Stimulated activated CD8-positive, alpha-beta memory T cell treated with anti-CD3 and anti-CD28 coated beads, Interleukin-7, amount 100 ng/mL, for 48 hours (primary cell): ENCODE measurements at places on chromosomes 12 and 14.

DNA sequence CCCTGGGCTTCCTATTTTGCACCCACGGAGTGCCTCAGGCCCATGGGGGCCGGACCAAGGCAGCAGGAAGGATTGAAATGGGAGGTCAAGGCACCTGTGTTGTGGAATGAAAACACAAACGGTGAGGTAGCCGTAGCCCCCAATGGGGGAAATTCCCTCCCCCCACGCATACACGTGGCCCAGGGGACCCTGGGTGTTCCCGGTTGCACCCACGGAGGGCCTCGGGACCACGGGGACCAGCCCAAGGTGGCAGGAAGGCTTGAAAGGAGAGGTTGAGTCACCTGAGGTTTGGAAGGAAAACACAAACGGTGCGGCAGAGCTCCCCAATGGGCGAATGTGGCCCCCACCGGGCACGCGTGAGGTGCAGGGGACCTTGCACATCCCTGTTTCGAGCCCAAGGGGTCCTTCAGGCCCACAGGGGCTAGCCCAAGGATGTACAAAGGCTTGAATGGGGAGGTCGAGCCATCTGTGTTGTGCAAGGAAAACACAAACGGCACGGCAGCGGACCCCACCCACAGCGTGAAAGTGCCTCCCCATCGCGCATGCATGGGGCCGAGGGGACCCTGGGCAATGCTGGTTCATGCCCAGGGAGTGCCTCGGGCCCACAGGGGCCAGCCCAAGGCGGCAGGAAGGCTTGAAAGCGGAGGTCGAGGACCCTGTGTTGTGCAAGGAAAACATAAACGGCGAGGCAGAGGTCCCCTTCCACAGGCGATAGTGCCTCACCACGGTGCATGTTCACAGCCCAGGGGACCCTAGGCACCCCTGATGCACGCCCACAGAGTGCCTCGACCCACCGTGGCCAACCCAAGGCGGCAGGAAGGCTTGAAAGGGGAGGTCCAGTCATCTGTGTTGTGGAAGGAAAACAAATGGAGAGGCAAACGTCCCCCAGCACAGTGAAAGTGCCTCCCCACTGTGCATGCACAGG is 376.7 kb downstream of the ALG10 start:
- no peak for DNase-seq

GRCh38 chr14:94946244-94946643 is 176.3 kb upstream of the GSC start:
- DNase-seq: no peak

GRCh38 chr12:50533971-50534370 is 29.2 kb downstream of the DIP2B start:
- no peak for DNase-seq

DNA sequence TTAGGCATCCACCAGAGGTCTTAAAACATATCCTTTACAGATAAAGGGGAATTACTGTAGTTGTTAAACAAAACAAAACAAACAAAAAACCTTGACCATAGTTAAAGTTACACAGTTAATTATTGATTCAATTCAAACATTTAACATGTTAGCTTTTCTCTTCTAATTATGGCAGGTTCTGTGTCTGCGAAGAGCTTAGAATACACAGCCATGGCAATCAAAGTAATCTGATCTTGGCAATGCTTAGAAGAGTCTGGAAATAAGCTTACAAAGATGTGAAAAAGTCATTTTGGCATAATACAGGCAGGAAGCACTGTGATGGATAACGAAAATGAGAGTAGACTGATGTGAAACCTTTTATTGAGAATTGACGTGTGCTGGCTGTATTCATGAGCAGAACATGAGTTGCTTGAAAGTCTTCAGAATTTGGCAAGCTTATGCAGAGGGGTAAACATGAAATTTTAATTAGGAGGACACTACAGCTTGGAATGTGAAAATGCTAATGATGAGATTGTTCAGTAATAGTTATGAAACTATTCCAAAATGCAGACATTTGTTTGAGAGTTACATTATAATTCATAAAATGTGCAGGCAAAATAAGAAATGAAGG is 629.6 kb downstream of the FSCB start:
- no peak for DNase-seq

GRCh38 chr12:121176826-121177529 is 33.0 kb upstream of the P2RX4 start:
- DNase-seq: no peak

DNA sequence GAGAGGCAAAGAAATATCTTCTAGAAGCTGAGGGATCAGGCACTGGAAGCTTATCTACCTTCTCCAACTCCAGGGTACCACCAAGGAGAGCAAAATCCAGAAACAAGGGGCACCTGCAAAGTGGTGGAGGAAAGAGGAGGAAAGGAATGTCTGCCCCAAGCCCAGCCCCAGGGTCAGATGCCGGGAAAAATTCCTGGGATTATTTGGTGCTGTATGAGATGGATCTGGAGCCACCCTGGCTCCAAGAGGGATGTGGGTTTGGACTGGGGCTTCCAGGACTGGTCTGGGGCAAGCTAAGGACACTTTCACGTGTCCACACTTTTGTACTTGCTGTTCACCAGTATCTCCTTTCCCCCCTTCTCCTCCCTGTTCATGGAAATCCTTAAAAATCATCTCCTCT is 69.8 kb downstream of the DPF3 start:
- DNase-seq: no peak

DNA sequence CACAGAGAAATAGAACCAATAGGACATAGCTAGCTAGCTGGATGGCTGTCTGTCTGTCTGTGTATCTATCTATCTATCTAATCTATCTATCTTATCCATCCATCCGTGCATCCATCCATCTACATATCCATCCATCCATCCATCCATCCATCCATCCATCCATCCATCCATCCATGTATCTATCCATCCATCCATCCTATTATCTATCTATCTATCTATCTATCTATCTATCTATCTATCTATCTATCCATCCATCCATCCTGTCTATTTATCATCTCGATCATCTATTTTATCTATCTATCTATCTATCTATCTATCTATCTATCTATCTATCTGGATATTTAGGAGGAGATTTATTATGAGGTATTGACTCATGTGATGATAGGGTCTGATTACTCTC is 84.9 kb downstream of the DNAH10 start:
- DNase-seq: no peak

DNA sequence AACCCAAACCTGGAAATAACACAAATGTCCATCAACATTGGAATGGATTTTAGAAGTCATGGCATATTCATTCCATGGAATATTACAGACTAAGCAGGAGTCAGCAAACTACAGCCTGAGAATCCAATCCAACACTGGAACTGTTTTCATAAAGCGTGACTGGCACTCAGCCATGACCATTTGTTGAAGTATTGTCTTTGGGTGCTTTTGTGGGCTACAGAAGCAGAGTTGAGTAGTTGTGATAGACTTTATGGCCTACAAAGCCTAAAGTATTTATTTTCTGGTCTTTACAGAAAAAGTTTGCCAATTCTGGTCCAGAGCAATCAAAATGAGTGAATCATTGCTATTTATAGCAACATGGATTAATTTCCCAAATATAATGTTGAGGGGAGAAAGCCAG is 34.5 kb upstream of the FRS2 start:
- DNase-seq: no peak

- no peak for DNase-seq
These were observed 483 bp upstream of the NR1H4 start for GRCh38 chr12:100473050-100473715.

DNA sequence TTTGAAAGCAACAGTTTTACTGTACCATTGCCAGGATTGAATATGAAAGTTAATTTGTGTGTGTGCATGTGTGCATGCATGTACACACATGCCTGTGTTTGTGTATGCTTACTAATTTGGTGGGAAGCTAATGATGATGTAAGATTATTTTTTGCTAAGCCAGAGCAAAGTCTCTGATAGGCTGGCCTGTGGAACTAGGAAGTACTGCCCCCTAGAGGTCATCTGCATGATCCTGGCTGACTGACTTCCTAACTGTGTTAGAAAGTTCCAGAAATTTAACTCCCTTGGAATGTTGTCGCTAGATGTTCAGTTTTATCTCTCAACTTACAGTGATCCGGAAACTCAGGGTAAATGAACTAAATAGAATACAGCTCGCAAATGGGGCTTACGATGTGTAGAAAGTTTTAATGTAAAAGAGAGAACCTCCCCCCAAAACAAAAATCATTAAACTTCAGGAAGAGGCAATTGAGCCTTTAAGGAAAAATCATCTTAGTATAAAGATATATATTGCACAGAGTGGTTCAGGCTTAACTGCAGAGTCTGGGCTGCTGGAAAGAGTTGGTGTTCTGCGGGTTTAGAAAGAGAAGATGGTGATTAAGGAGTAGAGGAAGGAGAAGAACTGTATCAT is 34.3 kb upstream of the SLC38A1 start:
- no peak for DNase-seq

DNA sequence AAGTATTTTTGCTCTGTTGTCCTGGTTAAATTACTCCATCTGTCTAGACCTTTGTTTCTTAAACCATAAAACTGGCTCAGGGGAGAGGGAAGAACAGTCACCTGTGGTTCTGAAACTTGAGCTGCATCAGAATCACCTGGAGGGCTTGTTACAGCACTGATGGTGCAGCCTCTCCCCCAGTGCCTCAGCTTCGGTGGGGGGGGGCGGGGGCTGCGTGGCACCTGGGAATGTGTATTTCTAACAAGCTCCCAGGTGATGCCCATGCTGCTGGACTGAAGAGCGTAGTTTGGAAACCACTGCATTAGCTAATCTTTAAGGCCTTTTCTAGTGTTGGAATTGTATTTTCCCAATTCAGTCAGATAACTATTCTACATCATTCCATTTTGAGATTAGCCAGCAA is 42.7 kb downstream of the GPHB5 start:
- no peak for DNase-seq

GRCh38 chr14:95119336-95119735 is 38.0 kb downstream of the DICER1 start:
- no peak for DNase-seq

DNA sequence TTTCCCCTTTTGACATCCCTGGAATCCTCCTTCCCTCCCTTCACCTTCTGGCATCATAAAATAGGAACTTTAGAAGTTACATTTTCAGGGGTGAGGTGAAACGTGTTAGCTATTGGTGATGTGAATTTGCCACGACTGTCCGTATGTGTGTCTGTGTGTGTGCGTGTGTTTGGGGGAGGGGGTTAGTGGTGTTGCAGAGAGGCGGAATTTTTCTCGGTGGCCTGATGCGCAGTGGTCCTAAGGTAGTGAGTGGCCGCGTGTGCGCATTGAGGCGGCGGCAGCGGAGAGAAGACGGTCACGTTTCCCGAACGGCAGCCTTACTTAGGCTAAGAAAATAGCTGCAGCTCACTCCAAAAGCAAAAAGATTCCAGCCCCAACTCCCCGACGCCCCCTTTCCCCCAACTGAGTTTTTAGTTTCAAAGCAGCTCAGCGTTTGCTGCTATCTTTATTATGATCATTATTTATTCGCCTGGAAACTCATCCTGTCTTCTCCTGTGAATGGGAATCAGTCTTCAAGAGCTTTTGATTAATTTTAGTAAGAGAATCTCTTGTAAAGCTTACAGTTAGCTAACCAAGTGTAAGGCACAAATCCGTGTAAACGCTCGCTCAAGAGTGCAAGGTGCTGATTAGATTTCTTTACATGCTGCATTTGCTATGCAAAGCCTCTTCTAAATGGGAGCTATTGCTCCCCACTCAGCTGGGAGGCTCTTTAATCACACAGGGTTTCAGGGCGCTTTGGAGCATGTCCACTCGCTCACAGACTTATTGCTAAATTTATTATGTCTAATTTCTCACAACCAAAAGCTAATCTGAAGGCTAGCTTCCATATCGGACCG is 4.7 kb downstream of the FLRT2 start:
- no peak for DNase-seq

- no peak for DNase-seq
These were observed 12.3 kb upstream of the GLT1D1 start for GRCh38 chr12:128840862-128841468.

- DNase-seq: no peak
These were observed 147.4 kb downstream of the RASSF9 start for GRCh38 chr12:85688837-85689236.

- DNase-seq: no peak
These were observed 12.1 kb downstream of the SLC7A8 start for GRCh38 chr14:23171222-23171975.

DNA sequence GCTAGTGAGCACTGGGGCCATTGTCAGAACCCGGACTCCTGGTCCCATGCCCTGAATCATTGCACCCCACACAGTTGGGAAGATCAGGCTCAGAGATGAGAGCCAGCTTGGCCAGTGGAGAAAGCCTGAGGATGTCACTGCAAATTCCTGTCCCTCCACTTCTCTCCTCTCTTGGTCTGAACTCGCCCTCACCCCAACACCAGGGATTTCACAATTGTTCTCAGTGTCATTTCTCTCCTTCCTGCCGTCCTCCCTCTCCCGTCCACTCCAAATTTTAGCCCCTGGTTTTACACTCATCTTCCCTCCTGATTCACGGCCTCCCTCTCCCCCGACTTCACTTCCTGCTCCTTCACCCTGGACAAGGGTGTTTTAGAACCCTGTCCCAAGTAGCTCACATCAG is 11.1 kb downstream of the KRT75 start:
- no peak for DNase-seq

DNA sequence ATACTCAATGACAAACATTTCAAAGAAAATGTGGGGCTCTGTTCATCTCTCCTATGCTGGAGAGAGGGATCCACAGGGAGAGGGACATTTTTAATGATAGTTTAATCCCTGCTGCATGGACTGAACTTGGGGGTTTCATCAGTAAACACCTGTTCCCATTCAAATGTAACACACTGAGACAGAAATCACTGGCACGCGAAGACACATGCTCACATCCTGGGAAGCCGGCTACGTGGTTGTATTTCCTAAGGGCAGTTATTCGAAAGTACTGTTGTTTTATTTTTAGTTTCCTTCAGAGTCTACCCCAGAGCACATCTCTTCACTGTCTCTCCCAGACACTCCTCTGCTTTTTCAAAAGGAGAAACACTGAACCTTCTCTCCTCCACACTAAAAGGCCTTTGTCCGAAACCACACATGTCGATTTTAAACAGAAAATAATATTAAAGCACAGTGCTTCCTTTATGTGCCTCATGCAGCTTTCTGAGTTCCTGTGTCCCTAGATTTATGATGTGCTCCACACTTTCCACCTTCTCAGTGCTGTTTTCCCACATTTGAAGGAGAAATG is 52.8 kb downstream of the PTHLH start:
- no peak for DNase-seq

- no peak for DNase-seq
These were observed 24.5 kb downstream of the TSHR start for GRCh38 chr14:80979951-80980350.

GRCh38 chr12:27838543-27839185 is 58.6 kb upstream of the MANSC4 start:
- DNase-seq: no peak

DNA sequence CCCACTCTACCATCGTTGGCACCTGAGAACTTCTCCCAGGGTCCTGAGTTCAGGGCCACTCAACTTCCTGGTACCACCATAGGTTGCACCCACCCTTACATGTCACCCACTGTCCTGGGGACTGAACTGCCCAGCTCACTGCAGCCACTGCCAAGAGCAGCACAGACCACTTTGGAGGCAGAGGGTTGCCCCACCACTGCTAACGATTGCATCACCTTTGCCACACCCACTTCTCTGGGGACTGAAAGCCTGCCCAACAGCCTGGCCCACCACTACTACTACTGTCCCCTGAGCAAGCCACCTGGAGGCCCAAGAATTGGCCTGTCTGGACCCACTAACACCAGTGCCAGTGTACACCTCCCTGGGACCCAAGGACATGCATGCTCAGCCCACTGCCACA is 27.6 kb downstream of the CACNA2D4 start:
- no peak for DNase-seq
